HFFc6 (cell line): ENCODE measurements at places on chromosomes 12 and 14. TPM values are rescaled to one million over a fixed set of nuclear protein-coding genes. Genes with fewer than 3 reads are reported as not detected.

- no peak for DNase-seq
Observed at GRCh38 chr14:94646481-94646880, 34.3 kb downstream of the SERPINA3 start.

- DNase-seq: no peak
Observed at GRCh38 chr12:92272061-92272964, 126.7 kb upstream of the BTG1 start.

- no peak for DNase-seq
Observed at GRCh38 chr12:20274008-20274407, 94.3 kb upstream of the PDE3A start.

GRCh38 chr12:6322969-6323339 lies 12.5 kb downstream of the PLEKHG6 start:
- DNase-seq: no peak

The BIN2 gene
- not detected in 2 replicates for total RNA-seq

- DNase-seq: no peak
Observed at GRCh38 chr12:81863406-81863805, 104.3 kb upstream of the PPFIA2 start.

- DNase-seq: no peak
Observed at GRCh38 chr12:128474916-128475315, 207.9 kb downstream of the TMEM132C start.

The OTOGL gene
- 0.08 and 0.20 TPM in 2 replicates for total RNA-seq

DNA sequence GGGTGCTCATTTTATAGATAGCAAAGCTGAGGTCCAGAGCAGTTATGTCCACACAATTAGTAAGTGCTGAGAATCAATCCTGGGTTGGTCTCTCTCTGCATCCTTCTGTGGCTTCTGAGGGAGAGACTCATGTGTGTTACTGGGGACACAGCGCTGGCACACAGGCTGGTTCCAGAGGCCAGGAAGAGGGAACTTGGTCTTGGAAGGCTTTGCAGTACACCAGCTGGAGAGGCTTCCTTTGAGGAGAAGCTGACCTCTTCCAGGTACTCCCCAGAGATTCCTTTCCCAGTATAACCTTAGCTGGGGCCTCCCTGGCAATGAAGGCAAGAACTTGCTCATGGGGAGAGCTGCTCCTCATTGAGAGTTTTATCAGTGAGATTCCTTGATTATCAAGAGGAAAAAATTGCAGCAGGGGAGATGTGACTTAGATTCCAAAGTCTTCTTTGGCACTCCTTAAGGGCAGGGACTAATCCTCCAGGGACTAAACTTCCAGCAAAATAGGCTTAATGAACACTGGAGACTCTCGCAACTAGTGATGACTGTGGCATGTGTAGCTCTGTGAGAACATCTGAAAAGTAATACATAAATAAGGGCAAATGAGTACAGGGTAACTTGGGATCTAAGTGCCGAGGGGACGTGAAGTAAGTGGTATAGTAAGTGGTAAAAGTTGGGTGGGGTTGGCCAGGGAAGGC lies 13.9 kb upstream of the KRT80 start:
- DNase-seq: no peak

DNA sequence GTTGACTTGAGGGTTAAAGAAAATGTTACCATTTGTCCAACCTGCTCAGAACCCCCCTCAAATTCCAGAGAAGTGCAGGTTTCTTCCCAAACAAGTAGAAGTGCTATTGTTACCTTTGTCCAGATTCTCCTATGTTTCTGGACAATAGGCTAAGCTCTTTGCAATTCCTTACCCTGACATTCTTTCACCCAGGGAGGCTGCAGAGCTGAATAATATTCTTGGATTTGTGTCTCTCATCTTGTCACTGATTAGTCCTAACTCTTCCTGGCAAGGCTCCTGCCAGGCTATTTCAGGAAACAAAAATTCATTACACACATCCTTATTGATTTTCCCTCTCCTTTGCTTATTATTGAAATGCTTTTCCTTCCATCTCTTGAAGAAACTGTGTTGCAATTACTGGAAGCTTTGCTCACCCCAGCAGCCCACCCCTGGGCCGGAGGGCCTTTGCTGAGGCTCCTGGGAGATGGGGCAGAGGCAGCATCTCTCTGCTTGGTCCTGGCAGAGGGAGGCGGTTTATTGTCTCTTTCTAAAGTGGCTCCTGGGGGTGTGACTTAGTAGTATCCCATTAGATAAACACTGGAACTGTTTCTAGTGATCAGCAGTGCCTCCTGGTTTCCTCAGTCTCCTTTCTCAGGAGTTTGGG lies 207.5 kb upstream of the PELI2 start:
- no peak for DNase-seq

DNA sequence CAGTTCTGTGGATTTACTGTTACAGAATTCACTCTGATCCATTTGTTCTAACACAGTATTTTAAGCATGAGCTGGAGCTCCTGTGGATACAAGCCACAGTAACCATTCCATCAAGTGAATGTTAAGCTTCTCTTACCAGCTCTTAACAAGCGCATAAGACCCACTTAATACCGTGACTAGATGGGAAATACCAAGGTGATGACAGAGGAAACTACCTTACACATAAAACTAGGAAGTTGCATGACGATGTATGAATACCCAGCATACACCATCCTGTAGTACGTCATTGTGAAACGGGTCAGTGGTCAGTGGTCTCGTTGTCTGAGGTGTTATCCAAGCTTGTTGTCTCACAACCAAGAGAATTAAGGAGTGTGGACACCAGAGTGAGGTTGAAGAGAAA lies 2.0 kb upstream of the GALC start:
- no peak for DNase-seq

The OR4E2 gene
- total RNA-seq: not detected in 3 replicates

- DNase-seq: no peak
Observed at GRCh38 chr14:73731111-73731510, 16.9 kb upstream of the PNMA1 start.

DNA sequence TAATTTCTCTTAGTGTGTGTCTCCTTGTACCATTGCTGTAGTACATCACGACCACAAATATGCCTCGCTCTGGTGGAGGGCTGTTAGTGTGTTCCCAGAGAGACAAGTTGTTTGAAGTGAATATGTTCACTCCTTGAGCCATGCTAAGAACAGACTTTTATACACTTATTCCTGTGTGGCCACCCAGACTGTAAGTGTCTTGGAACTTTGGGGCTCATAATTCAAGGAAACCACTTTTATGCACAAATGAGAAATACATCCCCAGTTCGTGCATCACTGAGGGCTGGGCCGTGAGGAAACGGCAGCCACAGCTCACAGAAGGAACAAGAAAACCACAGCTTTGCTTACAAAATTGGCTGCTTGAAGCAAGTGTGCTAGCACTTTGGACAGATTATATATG lies 362.2 kb upstream of the DDHD1 start:
- DNase-seq: no peak

The ZNF641 gene
- total RNA-seq: 4.1 to 5.3 TPM (median 5.0 TPM) in 3 replicates

DNA sequence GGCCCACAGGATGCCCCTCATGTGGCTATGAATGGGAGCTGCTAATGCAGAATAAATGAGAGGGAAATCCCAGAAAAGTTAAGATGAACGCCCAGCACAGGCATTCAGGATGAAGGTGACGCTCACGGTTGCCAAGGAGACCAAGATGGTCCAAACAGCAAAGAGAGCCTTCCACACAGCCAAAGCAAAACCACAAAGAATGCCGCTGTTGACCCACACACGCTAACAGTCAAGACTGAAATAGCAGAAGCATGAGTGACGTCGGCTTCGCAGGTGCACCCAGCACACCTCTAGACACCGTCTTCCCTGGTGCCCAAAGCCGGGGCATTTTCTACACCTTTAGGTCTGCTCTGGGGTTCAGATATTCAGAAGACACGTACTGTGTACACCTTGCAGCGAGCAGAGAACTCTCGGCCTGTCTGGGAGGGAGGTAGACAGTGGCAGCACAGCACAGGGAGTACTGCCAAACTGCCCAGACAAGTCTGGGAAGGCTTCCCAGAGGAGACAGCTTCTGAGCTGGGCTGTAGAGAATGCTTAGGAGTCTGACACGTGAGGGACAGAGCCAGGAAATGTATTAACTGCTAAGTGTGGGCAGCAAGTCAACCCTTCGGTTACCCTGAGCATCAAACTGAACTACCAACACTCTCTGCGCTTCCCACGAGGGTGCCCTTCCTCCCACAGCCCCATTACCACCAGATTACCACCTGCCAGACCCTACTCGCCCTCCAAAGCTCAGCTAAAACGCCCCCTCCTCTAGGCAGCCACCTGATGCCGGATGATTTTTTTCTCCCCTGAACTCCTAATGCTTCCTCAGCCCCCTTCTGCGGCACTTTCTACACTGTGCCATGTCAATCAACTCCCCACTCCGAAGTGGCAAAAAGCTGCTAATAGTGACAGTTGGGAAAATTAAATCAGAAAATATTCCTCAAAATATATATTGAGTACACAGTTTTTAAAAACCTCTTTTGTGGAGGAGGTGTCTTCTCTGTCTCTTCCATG lies 50.1 kb downstream of the CCDC88C start:
- DNase-seq: no peak

The MAP1LC3B2 gene
- total RNA-seq: 2.2 to 3.5 TPM (median 3.0 TPM) in 3 replicates
